T-cell (primary cell): ENCODE measurements at places on chromosomes 16 and 17.

- no peak for DNase-seq
Measured at GRCh38 chr16:64409783-64410210, 712.1 kb downstream of the CDH11 start.

- DNase-seq = no peak
Measured at GRCh38 chr17:72376526-72377345, 255.9 kb downstream of the SOX9 start.

GRCh38 chr17:41494524-41494923, 4.8 kb upstream of the KRT36 start:
- DNase-seq = no peak

GRCh38 chr17:82561429-82562035, 42.0 kb downstream of the FOXK2 start:
- DNase-seq = no peak

DNA sequence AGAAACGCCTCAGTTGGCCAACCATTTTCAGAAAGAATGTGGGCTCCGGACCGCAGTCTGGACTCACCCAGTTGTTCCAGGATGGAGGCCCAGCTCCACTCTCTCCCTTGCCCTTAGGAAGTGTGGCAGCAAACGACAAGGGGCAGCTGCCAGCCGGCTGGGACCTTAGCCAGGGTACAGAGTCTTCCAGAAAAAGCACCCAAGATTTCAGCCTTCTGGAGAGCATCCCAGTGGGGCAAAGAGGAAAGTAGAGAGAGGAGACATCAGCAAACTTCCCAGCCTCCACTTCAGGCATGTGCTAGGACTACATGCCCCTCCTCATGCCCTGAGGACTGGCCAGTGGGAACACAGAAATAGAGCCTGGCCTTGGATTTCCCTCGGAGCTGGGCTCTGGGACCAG, 56.8 kb upstream of the SCNN1B start:
- DNase-seq = no peak

GRCh38 chr16:11391576-11391975, 46.3 kb downstream of the RMI2 start:
- DNase-seq = no peak

DNA sequence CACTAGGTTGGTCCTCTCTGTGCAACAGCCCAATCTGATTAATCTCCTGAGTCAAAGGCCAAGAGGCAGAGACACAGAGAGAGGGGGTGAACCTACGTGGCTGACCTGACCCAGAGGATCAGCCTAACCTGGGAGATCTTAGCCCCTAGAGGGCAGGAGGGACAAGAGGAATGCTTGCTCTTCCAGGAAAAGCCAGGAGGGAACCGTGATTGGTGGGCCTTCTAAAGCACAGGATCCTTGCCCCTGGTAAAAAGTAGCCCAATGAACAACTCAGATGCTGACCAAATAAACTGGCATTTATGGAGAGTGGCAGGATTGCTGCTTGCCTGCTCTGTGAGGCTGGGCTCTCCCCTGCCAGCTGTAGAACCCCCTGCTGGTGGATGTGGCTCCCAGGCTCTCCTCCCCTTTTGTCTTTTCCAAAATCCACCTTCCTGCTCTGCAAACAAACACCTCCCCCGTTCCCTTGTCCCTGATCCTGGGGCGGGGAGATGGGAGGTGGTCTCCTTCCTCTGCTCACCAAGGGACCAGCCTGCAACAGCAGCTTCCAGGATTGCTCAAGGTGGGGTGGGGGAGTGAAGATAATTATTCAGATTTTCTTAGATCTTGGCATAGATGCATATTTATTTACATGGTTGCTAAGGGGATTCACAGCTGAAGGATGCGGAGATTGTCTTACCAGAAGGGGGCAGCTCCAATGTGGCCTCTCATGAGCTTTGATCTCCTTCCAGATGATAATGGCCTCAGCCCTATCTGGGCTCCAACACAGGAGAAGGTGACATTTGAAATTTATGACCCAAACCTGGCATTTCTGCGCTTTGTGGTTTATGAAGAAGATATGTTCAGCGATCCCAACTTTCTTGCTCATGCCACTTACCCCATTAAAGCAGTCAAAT, 71.9 kb downstream of the SDR42E1 start:
- DNase-seq = no peak

- DNase-seq = no peak
Measured at GRCh38 chr17:34354637-34355036, 1.6 kb upstream of the CCL13 start.

GRCh38 chr16:87350681-87351319, 32.8 kb downstream of the FBXO31 start:
- DNase-seq = no peak

GRCh38 chr17:78774453-78774852, 7.6 kb downstream of the CYTH1 start:
- no peak for DNase-seq

DNA sequence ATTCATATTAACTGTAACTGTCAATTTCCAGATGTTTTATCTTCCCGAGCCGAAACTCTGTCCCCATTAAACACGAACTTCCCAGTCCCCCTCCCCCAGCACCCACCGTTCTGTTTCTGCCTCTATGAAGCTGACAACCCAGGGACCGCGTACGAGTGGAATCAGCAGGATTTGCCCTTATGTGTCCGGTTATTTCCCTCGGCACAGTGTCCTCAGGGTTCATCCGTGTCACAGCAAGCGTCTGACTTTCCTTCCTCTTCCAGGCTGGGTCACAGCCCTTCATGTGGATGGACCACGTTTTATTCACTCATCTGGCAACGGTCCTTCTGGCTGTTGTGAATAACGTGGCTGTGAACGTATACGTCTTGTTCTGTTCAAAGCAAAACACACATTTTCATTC, 31.3 kb downstream of the METRNL start:
- DNase-seq = no peak

- DNase-seq = peak; percentile 90
Measured at GRCh38 chr16:89723279-89724250, 2.2 kb downstream of the ZNF276 start.

- DNase-seq = no peak
Measured at GRCh38 chr17:78993241-78993956, 13.7 kb upstream of the LGALS3BP start.

DNA sequence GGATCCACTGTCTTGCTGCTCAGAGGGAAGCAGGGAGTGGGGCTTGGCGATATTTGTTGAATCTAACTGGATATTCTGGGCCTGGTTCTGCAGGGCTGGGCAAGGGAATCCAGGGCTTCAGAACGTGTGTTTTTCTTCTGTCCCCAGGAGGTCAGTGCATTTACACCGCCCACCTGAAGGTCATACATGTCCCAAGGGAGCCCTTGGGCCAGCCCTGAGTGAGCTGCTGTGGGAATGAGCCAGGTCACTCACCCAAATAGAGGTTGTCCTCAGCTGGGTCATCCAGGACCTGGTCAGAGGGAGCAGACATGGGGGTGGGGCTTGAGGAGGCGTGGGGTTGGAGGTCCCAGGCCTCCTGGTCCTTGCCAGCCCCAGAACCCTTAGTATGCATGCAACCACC, 10.6 kb downstream of the CAMKK1 start:
- no peak for DNase-seq

GRCh38 chr16:27033281-27033979, 33.3 kb upstream of the C16orf82 start:
- no peak for DNase-seq

DNA sequence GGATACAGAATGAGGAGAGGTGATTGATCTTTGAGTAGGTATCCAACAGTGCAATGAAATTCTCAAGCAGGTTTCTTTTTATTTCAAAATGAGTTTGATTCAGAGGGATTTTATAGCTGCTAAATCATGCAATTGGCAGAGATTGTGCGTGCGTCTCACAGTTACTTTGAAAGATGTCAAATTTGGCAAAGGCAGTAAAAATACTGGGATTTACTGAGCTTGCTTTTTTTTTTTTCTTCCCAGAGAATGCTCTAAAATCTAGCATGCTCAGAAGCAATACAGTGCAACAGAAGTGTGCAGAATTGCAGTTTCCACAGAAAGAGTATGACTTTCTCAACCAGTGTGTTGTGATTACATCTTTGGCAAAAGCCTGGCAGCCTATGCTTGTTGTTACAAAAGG, 410.7 kb upstream of the GOT2 start:
- DNase-seq = no peak

DNA sequence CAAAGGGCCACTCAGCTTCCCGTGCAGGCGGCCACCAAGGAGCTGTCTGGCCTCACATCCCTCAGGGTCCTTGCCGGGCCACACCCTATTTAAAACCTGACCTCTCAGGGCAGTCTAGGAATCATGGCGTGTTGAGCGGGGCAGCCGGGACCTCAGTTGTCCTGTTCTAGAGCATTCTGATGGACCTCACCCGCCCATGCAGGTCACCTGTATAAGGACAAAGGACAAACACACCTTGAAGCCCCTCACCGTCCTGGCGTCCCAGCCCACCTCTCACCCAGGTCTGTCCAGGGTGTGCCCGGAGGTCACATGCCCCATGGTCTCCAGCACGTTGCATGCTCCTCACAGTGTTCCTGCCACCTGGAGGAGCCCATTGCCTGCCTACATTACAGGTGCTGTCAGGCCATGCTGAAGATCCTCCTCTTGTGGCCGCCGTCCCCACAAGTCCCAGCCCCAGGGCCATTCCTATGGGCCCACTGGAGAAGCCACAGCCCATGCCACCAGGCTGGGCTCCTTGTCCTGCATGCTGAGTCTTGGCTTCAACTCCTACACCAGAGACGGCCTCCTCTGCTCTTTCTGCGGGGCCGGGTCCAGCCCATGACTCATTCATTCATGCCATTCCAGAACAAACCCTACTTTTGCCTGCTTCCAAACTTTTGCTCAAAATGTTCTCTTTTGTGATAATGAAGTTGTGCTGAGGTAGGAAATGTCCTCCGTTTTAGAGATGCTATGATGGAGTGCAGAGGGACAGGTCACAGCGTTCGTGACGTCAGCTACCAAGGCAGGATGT, 46.3 kb downstream of the PEMT start:
- DNase-seq = no peak
